Activated CD4-positive, CD25-positive, alpha-beta regulatory T cell treated with anti-CD3 and anti-CD28 coated beads, Interleukin-2, amount 50 U/mL, for 16 hours (primary cell): ENCODE measurements at places on chromosomes 12 and 14.

DNA sequence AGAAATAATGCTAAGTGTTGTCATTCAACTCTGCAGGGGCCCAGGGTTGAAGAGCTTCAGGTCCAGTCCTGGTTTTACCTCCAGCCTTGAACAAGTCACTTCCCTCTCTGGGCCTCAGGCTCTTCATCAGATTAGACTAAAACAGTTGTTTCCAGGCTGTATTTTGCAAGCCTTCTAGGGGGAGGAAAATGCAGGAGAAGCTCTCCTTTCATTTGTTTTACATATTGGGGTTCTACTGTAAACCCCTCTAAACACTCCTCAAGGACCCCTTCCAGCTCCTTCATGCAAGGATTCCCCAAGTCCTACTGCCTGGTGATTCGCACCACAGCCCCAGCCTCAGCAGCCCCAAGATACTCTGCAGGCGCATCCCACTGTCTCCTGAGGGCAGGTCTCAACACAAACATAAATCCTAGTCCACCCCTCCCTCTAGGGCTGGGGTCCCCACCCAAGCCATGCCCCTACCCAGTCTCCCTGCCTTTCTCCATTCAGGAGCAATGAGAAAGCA is 2.7 kb downstream of the SDR9C7 start:
- no peak for DNase-seq

DNA sequence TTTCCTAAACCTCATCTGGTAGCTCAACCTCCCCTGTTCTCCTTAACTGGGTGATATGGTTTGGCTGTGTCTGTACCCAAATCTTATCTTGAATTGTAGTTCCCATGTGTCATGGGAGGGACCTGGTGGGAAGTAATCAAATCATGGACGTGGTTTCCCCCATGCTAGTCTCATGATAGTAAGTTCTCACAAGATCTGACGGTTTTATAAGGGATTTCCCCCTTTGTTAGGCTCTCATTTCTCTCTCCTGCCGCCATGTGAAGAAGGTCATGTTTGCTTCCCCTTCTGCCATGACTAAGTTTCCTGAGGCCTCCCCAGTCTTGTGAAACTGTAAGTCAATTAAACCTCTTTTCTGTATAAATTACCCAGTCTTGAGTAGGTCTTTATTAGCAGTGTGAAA is 19.5 kb downstream of the COX16 start:
- DNase-seq: no peak

GRCh38 chr12:122545855-122546254 is 18.8 kb downstream of the KNTC1 start:
- no peak for DNase-seq

DNA sequence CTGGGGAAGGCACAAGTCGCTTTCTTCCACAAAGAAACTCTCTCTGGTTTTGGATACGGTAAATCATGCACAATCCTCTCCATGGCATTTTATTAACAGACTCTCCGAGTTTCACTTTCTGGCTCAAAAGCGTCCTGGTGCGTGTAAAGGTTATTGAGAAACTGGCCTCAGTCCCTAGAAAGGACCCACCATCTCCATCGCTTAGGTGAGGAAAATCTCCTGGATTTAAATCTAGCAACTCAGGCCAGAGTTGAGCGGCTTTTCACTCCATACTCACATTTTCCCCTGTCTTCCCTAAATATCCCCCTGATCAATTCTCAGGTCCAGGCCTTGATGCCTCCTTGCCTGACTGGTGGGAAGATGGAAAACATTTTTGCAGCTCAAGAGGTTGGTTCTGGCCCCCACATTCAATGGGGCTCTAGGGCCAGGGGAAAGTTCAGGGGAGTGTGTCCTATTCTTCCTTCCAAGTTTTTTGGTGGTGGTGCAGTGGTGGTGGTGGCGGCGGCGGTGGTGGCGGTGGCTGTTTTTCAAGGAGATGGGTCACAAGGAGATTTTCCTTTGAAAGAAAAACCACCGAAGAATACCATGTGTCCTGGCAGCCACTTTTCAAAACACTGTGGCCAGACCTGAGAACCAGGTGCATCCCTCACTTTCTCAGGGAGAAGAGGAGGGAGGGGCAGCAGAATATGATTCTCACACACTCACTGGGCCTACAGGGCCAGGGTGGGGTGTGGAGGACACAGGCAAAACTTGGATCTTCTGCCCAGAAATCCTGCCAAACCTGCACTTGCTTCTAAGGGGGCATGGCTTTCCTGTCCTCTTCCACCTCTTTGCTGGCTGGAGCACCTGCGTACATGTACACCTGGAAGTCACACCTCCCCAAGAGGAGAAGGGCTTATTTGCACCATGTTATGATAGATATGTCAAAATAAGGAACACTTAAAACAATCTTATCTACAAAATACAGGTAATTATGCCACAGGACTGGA is 46.7 kb upstream of the PNMA1 start:
- DNase-seq: no peak

DNA sequence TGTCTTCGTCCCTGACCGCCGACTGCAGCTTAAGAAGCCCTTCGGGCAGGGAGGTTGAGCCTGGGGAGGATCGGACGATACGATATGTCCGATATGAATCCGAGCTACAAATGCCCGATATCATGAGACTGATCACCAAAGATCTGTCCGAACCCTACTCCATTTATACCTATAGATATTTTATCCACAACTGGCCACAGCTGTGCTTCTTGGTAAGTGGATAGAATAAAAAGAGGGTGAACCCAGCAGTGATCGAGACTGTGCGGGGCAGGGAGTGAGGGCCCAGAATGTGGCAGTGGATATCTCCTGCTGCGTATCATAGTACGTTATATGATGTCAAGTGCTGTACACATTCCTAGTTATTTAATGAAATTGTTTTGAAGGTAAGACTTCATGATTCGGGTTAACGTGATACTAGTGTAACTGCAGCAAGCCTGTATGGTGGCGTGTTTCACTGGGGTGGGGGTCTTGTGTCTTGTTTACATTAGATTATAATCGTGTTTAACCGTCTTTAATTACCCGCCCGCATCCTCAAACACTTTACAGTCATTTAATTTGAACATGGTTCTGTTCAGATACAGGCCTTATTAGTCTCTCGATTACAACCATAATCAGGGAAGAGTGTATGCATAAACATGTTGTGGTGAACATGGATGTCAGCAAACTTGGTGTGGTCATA is 1.3 kb downstream of the NAA30 start:
- DNase-seq: no peak

DNA sequence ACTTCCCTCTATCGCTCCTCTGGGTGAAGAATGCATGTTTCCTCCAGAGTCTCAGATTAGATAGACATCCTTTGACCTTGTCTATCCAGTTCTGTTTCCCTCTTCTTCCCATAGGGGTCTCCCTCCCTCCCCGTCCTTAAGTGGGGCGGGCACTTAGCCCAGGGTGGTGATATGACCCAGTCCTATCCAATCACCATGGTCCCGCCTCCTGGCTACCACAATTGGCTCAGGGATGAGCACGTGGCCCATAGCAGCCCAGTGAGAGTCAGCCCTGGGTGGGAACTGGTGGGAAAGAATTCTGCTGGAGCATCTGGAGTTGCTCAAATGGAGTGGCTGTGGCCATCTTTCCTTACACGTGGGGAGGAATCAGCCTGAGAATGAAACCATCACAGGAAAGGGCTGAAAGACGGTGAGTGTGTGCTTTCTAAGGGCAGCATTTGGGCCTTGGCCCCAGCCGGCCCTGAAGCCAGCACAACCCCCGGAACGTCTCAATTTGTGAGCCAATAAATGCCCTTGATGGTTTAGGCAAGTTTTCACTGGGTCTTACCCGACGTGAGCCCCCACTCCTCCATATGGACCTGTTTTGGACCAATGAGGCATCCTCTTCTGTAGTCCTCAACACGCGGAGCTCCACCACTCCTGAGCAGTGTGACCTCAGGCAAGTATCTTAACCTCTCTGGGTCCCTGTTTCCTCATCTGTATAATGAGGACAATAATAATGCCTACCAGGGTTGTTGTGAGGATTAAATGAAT is 14.4 kb upstream of the MLXIP start:
- no peak for DNase-seq

DNA sequence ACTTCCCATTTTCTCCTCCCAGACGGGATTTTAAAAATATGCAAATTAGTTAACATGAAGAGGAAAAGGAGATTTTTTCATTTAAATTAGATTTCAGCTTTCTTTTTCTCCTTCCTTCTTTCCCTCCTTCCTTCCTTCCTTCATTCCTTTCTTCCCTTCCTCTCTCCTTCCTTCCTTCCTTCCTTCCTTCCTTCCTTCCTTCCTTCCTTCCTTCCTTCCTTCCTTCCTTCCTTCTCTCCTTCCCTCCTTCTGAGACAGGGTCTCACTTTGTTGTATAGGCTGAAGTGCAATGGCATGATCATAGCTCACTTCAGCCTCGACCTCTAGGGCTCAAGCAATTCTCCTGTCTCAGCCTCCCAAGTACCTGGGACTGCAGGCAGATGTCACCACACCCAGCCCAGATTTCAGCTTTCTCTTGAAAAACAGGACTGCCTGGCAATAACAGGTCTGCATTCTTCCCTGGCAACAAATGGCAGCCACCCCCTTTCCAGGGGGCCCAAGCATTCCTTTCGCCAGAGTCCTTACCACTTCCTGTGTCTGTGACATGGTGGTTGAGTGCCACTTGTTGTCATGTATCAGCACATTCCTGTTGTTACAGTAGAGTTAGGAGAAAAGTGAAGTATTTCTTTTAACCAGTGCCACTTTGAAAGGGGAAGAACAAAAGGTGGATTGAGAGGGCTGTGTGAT is 119.1 kb downstream of the PTPN11 start:
- no peak for DNase-seq

GRCh38 chr14:104974146-104974541 is 4.0 kb downstream of the AHNAK2 start:
- no peak for DNase-seq

GRCh38 chr14:98928418-98928817 is 343.6 kb downstream of the BCL11B start:
- DNase-seq: no peak

DNA sequence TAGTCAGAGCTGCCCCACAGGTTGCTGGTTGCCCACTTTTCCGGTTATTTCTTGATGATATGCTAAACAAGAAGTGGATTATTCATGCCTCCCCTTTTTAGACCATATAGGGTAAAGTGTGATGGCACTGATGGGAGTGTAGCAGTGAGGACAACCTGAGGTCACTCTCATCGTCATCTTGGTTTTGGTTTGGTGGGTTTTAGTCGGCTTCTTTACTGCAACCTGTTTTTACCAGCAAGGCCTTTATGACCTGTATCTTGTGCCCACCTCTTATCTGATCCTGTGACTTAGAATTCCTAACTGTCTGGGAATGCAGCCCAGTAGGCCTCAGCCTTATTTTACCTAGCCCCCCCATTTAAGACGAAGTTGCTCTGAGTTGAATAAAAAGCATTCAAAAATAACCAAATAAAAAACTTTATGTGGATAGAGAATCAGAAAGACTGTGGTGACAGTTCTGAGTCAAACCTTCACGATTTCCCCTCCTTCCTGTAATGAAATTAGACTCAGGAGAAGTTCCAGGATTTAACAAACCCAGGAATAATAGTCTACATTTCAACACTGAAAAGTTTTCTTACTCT is 144.2 kb downstream of the PAWR start:
- no peak for DNase-seq

DNA sequence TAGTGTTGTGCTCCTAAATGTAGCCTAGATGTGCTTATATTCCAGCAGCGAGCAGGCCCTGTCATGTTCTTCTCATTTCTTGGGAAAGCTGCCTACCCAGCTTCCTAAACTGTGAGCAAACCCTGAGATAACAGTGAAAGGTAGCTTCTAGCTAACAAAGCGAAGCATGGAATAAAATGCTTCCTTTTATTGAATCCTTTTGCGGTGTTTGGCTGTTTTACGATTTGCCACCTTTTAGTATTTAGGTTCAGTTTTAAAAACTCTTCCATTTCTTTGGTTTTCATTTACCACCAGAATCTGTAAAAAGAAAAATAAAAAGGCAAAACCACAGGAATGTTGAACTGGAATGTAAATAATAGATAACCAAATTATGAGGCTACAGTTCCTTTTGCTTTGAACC is 5.0 kb upstream of the PKP2 start:
- DNase-seq: no peak

GRCh38 chr12:19130224-19131024 is 891 bp downstream of the PLEKHA5 start:
- no peak for DNase-seq

GRCh38 chr14:88048351-88048750 is 43.4 kb downstream of the GPR65 start:
- no peak for DNase-seq

- DNase-seq: no peak
Observed at GRCh38 chr12:101850199-101850598, 19.4 kb upstream of the GNPTAB start.

GRCh38 chr14:105430565-105430964 is 10.9 kb downstream of the MTA1 start:
- no peak for DNase-seq

DNA sequence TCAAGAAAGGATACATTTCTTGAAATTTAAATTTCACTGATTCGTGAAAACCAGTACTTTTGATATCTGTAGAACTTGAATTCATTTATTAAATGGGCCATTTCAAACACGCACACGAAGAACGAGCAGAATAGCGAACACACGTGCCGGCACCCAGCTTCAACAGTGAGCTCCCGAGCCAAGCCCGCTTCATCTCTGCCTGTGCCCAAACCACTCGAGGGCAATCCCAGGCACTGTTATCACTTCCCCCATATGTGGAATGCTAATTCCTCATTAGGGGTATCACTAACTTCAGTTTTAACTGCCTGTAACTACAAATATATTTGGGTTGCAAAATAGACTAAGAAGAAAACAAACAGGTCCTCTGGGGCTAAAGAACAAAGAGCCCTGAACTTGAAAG is 48.0 kb downstream of the AMN start:
- DNase-seq: no peak

DNA sequence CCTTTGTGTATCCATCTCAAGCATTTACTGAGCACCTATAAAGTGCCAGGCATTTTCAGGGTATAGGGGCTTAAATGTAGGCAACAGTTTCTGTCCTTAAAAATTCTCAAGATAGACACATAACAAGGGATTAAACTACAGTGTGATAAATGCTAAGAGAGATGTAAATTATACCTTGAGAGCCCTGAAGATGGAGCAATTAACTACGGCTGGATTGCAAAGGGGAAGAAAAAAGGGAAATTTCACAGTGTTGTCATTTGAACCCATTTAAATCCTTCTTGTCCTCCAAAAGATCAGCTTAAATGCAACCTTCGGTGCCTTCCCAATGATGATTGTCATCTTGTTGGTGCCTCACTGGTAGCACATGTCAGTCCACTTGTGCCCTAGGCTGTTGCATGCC is 11.5 kb upstream of the IL26 start:
- no peak for DNase-seq

DNA sequence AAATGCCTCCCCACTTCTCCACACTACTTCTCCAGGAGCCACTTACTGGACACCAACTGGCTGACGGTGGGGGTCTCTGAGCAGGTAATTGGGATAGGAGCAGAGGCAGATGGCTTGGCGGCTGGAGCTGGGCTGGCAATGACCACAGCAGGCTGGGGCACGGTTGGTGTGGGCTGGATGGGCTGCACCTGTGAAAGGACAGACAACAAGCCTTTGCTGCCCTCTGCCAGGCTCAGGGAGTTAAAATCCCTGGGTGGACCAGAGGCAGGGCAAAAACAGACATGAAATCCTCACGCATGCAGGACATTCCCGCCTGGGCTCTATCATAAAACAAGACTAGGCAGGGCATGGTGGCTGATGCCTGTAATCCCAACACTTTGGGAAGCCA is 19.3 kb upstream of the TFCP2 start:
- no peak for DNase-seq
